ENCODE measurements at places on chromosomes 5 and 9. TPM values are rescaled to one million over a fixed set of nuclear protein-coding genes. Genes with fewer than 3 reads are reported as not detected.

GRCh38 chr9:108783731-108784495 is 71.9 kb downstream of the ACTL7B start:
- H3K4me3 ChIP-seq: no peak overlapping the region
- H3K36me3 ChIP-seq: no peaks in the 10 kb centered on the region
- H3K4me1 ChIP-seq: no peaks in the 10 kb centered on the region
- no peak for DNase-seq
- no peaks in the 10 kb centered on the region for H3K27me3 ChIP-seq

The IRX1 gene
- not detected for polyA plus RNA-seq

The NRG2 gene
- not detected for polyA plus RNA-seq

The KIAA1958 gene
- polyA plus RNA-seq: 2.4 TPM

The RETREG1 gene
- 48.1 TPM for polyA plus RNA-seq

GRCh38 chr5:105030153-105030552 is 1467.6 kb upstream of the NUDT12 start:
- H3K36me3 ChIP-seq: no peaks in the 10 kb centered on the region
- no peak for DNase-seq
- H3K4me3 ChIP-seq: no peak overlapping the region

DNA sequence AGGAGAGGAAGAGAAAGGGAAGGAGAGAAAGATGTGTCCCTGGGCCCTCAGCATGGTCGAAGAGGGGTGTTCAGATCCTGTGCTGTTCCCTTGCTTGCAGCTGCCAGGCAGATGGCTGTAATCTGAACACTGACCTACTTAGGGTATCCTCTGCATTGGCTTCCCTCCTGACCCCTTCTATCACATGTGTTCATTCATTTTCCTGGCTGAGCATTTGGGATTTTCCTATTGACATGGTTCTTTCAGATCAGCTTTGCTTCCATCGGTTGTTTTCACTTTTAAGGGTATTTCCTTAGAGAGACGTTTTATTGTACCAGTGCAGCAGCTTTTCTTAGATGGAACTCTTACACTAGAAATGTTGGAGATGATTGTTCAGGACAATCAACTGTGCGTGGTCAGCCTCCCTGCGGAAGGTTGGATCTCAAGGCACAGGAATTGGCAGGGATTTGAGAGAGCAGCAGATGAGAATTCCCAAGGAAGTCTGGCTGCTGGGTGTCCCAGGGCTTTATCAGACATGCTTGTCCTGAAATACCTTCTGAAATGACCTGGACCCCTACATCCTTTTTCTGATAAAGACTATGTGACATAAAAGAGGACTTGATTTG is 26.0 kb downstream of the ACTBL2 start:
- no peak overlapping the region for H3K27ac ChIP-seq
- no peaks in the 10 kb centered on the region for H3K4me1 ChIP-seq
- no peak overlapping the region for H3K4me3 ChIP-seq
- H3K36me3 ChIP-seq: no peaks in the 10 kb centered on the region
- H3K27me3 ChIP-seq: no peaks in the 10 kb centered on the region
- DNase-seq: no peak

- H3K27ac ChIP-seq: no peak overlapping the region
- H3K4me1 ChIP-seq: no peaks in the 10 kb centered on the region
- H3K4me3 ChIP-seq: no peak overlapping the region
These were observed 396.4 kb downstream of the NFIB start for GRCh38 chr9:13917534-13917933.

The EIF4E1B gene
- not detected for polyA plus RNA-seq

The WDR31 gene
- polyA plus RNA-seq: 0.22 TPM

The UBLCP1 gene
- 59.0 TPM for polyA plus RNA-seq

- H3K36me3 ChIP-seq: no peaks in the 10 kb centered on the region
- peaks cover 21% of the 10 kb centered on the region for H3K27me3 ChIP-seq
- no peak for DNase-seq
These were observed 2.0 kb downstream of the CDC14B start for GRCh38 chr9:96617439-96618185.

GRCh38 chr5:3845230-3845629 is 249.6 kb downstream of the IRX1 start:
- no peak for DNase-seq
- H3K27ac ChIP-seq: no peak overlapping the region

The CYLC2 gene
- polyA plus RNA-seq: not detected

GRCh38 chr5:157486221-157486681 is 26.2 kb downstream of the NIPAL4 start:
- no peak for DNase-seq
- no peak overlapping the region for H3K27ac ChIP-seq
- H3K4me1 ChIP-seq: no peaks in the 10 kb centered on the region
- H3K27me3 ChIP-seq: no peaks in the 10 kb centered on the region
- no peaks in the 10 kb centered on the region for H3K36me3 ChIP-seq

DNA sequence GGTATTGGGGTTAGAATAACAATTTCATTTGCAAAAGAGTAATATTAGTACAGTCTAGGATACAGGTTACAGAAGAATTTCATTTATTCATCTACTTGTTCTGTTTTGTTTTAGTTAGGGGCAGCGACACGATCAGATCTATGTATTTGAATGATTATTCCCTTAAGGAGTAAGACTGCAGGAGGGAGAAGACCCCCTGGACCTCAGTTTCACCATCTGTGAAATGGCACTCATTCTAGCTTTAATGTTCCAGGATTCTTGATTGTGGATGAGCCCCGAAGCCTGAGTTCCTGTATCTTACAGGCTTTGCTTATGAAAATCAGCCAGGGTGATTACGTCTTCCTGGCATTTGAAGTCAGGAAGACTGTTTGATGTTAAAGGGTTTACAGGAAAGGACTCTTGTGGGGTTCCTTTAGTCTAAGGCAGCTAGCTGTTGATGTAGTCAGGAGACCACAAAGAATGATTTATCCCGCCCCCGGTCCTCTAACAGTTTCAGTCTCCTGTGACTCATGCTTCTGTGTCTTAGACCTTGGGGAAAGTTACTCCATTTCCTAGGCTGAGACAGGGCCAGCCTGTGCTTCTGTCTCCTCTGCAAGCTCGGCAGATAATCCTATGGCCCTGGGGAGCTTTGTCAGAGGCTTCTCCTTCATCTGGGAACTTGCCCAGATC is 11.5 kb downstream of the SMIM3 start:
- peaks cover 24% of the 10 kb centered on the region for H3K4me1 ChIP-seq
- H3K27ac ChIP-seq: no peak overlapping the region
- no peaks in the 10 kb centered on the region for H3K27me3 ChIP-seq
- DNase-seq: no peak
- H3K4me3 ChIP-seq: peak overlapping the region; percentile 10
- H3K36me3 ChIP-seq: no peaks in the 10 kb centered on the region

The SLC1A1 gene
- polyA plus RNA-seq: not detected

DNA sequence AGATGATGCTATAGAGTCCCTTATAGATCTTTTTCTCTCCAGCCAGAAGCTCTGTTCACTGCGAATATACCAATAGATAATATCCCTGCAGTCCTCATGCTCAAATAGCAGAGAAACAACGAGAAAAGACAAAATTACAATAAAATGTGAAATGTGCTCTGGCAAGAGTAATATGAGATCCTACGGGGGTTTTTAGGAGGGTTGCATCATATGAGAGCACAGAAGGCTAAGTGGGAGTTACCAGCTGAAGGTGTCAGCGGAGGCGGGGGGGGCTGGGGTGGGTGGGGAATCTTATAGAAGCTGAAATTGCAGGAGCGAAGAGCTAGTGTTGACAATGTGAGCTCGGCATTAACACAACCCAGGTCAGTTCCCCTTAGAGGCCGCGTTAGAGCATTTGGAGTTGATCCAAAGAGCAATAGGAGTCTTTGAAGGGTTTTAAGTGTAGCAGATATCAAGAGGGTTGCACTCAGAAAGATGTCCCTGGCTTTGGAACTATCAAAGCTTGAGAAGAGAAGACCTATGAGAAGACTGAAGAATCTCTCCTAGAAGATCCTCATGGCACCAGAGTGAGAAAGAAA is 109.7 kb downstream of the BASP1 start:
- H3K27me3 ChIP-seq: no peaks in the 10 kb centered on the region
- no peaks in the 10 kb centered on the region for H3K4me1 ChIP-seq
- H3K4me3 ChIP-seq: no peak overlapping the region
- no peak for DNase-seq

The GALNT12 gene
- polyA plus RNA-seq: 5.2 TPM

DNA sequence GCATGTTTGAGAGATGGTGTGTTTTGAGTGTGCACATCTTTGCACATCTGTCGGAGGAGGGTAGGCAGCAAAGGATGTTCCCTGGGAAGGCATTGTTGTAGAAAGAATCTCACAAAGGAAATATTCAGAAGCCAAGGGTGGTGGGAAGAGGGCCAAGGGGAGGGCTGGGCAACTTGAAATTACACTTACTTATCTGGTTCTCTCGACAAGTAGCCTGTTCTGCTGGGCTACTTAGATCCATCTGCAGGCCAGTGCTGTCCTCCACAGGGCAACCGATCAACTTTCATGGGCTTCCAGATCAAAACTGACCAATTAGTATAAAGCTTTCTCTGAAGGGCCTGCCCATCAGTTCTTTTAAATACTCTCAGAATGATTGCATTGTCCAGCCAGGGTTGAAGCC is 495.2 kb downstream of the GADD45G start:
- DNase-seq: no peak
- H3K4me3 ChIP-seq: no peak overlapping the region
- H3K36me3 ChIP-seq: no peaks in the 10 kb centered on the region
- no peak overlapping the region for H3K27ac ChIP-seq
- no peaks in the 10 kb centered on the region for H3K4me1 ChIP-seq
- no peaks in the 10 kb centered on the region for H3K27me3 ChIP-seq

- H3K4me3 ChIP-seq: no peak overlapping the region
- H3K4me1 ChIP-seq: no peaks in the 10 kb centered on the region
- H3K27me3 ChIP-seq: no peaks in the 10 kb centered on the region
- H3K36me3 ChIP-seq: no peaks in the 10 kb centered on the region
- DNase-seq: no peak
These were observed 213.7 kb downstream of the DCP2 start for GRCh38 chr5:113190347-113190746.

The GPR151 gene
- not detected for polyA plus RNA-seq

DNA sequence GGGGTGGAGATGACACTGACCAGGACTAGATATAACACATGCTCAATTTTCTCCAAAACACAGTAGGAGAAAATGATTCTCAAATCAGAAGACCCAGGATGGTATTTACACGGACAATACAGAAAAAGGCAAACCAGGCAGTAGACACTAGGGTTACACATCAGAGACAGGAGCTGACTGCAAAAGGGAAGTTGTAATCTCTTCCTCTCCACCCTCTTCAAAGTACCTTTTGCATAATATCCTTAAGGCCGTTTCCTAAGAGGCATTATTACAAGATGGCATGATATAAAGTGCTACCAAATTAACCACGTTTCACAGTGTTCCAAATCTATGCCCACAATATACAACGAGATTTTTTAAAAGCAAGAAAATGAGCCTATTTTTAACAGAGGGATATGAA is 39.2 kb downstream of the YIPF5 start:
- no peak for DNase-seq
- no peaks in the 10 kb centered on the region for H3K27me3 ChIP-seq
- H3K27ac ChIP-seq: no peak overlapping the region
- H3K4me3 ChIP-seq: no peak overlapping the region
- no peaks in the 10 kb centered on the region for H3K4me1 ChIP-seq

The PCDHB9 gene
- not detected for polyA plus RNA-seq

DNA sequence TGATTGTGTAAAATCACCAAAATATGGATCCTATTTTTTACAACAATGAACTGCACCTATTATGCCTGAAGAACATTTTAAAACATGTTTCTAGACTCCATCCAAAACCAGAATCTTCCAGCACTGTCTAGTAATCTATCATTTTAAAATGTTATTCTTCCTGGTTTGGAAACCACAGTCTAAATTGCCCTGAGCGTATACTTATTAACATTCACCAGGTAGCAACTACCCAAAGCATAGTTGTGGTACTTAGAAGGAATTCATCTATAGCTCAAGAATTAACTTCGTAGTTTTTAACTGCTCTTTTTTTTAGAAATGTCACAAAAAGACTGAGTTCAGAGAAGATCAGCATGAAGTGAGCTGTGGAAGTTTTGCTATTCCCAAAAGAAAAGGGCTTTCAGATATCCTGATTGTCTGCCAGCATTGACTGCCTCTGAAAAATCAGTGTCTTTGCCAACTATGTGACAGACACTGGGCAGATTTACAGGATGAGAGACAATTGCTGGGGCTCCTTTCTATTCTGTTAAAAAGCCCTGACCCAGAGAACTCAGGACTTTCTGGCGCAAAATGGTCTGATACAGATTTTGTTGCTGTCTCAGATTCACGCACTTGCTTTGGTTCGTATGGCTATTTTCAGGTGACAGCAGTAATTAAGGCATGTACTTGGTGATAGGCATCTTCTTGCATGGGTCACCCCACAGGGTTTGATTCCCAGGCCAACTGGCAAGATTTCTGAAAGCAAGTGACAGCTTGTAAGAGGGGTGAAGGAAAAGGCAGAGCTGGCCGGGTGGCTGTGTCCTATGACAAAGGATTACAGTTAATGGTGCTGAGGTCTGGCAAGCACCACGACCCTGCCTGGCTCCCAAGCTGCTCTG is 152.5 kb upstream of the RAI14 start:
- no peak overlapping the region for H3K27ac ChIP-seq
- H3K4me3 ChIP-seq: no peak overlapping the region
- no peaks in the 10 kb centered on the region for H3K27me3 ChIP-seq
- no peaks in the 10 kb centered on the region for H3K36me3 ChIP-seq

The PIK3R1 gene
- 75.9 TPM for polyA plus RNA-seq

The SLC34A3 gene
- not detected for polyA plus RNA-seq

DNA sequence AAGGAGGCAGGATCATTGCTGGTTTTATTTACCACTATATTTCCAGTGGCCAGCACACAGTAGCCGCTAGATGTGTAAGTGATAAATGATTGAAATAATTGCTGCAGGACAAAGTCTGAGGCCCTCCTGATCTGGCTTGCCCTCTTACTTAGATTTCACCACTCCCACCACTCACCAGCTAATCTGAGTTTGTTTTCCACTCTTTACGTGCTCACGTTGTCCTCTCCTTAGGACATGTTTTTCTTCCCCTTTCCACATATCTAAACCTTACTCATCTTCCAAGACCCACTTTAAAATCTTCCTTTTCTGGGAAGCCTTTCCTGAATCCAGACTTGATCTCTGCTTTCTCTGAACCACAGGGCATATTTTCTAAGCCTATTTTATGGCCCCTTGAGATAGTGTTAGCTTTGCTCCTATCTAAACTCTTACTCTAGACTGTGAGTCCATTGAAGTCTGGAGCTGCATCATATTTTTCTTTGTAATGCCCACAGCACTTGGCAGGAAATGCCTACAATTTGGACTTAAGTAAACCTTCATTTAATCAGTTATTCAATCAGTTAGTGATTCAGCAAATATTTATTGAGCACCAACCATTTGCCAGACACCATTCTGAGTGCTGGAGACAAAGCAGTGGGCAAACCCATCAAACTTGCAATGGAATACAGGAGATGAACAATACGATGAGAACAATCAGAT is 2.4 kb downstream of the TLR4 start:
- H3K36me3 ChIP-seq: no peaks in the 10 kb centered on the region
- no peak overlapping the region for H3K4me3 ChIP-seq
- no peak for DNase-seq
- H3K4me1 ChIP-seq: no peaks in the 10 kb centered on the region
- no peaks in the 10 kb centered on the region for H3K27me3 ChIP-seq

The GKAP1 gene
- 5.1 TPM for polyA plus RNA-seq

The MARCOL gene
- not detected for polyA plus RNA-seq

The TSSK1B gene
- polyA plus RNA-seq: not detected

- no peak for DNase-seq
- H3K27me3 ChIP-seq: no peaks in the 10 kb centered on the region
- H3K4me3 ChIP-seq: peak overlapping the region; percentile 32
These were observed 777 bp downstream of the GPSM1 start for GRCh38 chr9:136328011-136328621.

The SOHLH1 gene
- polyA plus RNA-seq: not detected

- no peak overlapping the region for H3K4me3 ChIP-seq
- no peaks in the 10 kb centered on the region for H3K36me3 ChIP-seq
- no peak for DNase-seq
- no peaks in the 10 kb centered on the region for H3K4me1 ChIP-seq
- H3K27ac ChIP-seq: no peak overlapping the region
These were observed 9.9 kb upstream of the GLIS3 start for GRCh38 chr9:4309806-4310205.

The SPAG8 gene
- polyA plus RNA-seq: 0.79 TPM

The TAF11L5 gene
- polyA plus RNA-seq: not detected
